ENCODE measurements at places on chromosomes 12 and 14.

- no peak for DNase-seq
Observed at GRCh38 chr12:112121780-112122565, 3.4 kb upstream of the TRAFD1 start.

GRCh38 chr14:22225516-22226140 is 363.4 kb downstream of the DAD1 start:
- no peak for DNase-seq

GRCh38 chr12:6553051-6553868 is 2.6 kb downstream of the IFFO1 start:
- no peak for DNase-seq

DNA sequence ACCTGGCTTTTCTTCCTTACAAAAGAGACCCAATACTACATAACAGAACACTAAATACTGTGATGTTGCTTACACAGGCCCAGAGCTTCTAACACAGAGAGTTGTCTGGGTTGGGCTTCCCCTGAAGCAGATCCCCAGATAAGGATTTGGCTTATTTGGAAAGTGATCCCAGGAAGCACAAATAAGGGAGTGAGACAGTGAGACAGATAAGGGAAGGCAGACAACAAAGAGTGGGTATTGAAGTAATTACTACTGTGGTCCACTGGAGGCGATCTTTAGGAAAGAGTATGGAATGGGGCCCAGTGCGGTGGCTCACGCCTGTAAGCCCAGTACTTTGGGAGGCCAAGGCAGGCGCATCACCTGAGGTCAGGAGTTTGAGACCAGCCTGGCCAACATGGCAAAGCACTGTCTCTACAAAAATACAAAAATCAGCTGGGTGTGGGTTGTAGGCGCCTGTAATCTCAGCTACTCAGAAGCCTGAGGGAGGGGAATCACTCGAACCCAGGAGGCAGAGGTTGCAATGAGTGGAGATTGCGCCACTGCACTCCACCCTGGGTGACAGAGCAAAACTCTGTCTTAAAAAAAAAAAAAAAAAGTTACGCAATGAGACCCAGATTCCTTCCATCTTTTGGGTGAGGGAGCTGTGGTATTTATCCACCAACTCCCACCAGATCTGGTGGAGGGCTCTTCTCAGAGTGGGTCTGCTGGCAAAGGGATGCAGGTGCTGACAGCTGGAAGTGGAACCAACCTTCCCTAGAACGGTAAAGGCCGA is 10.2 kb upstream of the C12orf43 start:
- no peak for DNase-seq

DNA sequence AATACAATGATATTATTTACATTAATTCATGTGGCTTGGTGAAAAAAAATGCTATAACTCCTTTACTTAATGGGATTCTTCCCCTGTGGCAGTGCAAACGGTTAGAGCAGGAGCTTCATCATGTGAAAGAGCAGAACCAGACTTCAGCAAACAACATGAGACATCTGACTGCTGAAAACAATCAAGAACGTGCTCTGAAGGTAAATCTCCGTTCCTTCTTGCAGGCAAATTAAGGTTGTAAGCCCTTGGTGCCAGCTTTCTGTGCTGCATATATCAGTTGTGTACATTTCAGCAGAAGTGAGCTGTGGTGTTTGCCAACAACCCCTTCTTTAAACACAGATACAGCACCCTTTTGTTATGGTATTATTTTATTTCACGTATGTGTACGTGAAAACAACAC is 171.7 kb downstream of the MIPOL1 start:
- no peak for DNase-seq

DNA sequence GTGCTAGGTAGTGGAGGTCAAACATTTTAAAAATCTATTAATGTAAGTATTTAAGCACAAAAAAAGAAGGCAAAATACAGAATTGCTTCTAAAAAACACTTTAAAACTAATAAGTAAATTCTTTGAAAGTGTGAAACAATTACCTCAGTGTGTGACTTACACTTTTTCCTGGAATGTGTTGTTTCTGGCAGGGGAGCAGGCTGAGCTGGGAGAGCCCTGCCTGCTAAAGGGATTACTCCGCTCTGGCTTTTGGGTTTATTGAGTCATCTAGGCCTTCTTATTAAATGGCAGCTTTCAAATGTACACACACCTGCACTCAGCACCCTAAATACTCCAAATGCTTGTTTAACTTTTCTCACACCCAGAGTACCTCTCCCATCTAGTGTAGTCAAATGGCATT is 279.8 kb downstream of the AKAP6 start:
- DNase-seq, result no peak

GRCh38 chr14:53888535-53889386 is 67.9 kb downstream of the BMP4 start:
- DNase-seq, result no peak

DNA sequence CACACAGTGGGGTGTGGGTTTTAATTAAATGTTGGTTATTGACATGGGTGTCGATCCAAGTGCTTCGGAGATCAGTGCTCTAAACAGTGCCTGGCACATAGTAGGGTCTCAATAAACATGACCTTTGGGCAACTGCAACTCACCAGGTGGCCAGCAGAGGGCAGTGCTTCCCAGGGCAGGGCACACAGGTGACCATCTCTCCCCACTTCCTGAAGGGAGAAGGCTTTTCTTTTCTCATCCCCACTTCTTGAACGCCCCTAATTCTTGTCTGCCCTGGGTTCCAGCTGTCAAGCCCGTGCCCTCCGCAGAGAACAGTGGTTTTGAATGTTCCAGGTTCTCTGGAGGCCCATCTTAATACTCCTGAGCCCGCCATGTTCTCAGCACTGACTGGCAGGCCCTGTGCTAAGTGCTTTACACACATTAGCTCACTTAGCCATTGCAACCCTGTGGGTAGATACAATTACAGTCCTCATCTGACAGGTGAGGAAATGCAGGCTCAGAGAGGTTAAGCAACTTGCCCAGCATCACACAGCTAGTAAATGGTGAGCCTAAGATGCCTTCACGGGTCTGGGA is 16.3 kb downstream of the RAPGEF3 start:
- peak; percentile 86 for DNase-seq

- no peak for DNase-seq
Observed at GRCh38 chr12:57657744-57658143, 24.7 kb upstream of the B4GALNT1 start.

DNA sequence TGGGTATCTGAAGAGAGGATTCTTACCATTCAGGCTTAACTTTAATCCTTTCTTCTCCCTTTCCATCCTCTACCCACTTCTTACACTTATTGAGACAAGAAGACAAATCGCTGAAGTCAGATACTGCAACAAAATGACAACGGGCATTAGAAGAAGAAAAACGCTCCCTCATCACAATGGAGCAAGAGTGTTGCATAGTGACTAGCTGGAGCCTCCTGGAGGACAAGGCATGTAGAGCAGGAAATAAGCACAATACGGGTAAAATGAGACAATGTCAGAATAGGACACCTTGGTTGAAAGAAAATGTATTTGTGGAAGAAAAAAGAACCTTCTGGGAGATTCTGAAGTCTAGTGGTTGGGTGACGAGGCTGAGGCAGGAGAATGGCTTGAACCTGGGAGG is 501.0 kb downstream of the RERGL start:
- no peak for DNase-seq

GRCh38 chr12:83826112-83826511 is 1086.5 kb downstream of the SLC6A15 start:
- DNase-seq, result peak; percentile 37

- no peak for DNase-seq
Observed at GRCh38 chr12:31773223-31773750, 44.5 kb upstream of the AMN1 start.

- DNase-seq, result no peak
Observed at GRCh38 chr12:77236066-77236465, 170.7 kb upstream of the E2F7 start.

GRCh38 chr14:85564841-85565527 is 35.0 kb downstream of the FLRT2 start:
- DNase-seq, result no peak

GRCh38 chr14:45810152-45810872 is 557.3 kb upstream of the MIS18BP1 start:
- no peak for DNase-seq

DNA sequence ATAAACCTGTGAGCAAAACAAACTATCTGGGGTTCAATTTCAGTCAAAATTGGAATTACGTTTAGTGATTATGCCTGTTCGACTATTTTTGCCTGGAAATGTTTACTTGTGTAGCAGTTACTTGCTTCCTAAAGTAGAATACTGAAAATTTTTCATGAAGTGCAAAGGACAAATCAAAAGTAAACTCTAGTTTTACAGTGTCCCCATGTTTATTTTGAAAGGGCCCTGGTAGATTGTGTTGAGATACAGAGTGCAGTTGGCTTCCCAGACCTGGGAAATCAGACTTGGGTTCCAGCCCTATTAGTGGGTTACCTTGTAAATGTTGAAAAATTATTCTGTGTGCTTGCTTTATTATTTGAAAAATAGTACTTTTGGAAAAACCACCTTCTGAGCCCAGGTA is 17.3 kb downstream of the KLRB1 start:
- DNase-seq, result no peak

- no peak for DNase-seq
Observed at GRCh38 chr14:58243790-58244555, 670 bp upstream of the PSMA3 start.

DNA sequence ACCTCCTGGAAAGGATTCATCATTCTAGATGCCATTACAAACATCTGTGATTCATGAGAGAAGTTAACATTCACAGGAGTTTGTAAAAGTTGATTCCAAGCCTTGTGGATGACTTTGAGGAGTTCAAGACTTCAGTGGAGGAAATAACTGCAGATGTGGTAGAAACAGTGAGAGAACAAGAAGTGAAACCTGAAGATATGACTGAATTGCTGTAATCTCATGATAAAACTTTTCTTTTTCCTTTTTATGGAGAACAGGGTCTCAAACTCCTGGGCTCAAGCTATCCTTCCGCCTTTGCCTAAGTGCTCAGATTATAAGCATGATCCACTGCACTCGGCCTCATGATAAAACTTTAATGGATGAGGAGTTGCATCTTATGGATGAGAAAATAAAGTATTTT is 64.5 kb upstream of the GTF2A1 start:
- no peak for DNase-seq

Data from activated naive CD4-positive, alpha-beta T cell treated with anti-CD3 and anti-CD28 coated beads, Interleukin-2, amount 10 ng/mL, durations not matched to agents 7 days and 5 days (primary cell).